ENCODE measurements at places on chromosomes 1 and 21. TPM values are rescaled to one million over a fixed set of nuclear protein-coding genes. Genes with fewer than 3 reads are reported as not detected.

OR2AK2 gene
- total RNA-seq, result not detected

FAM72B gene
- total RNA-seq, result 8.1 TPM

DNA sequence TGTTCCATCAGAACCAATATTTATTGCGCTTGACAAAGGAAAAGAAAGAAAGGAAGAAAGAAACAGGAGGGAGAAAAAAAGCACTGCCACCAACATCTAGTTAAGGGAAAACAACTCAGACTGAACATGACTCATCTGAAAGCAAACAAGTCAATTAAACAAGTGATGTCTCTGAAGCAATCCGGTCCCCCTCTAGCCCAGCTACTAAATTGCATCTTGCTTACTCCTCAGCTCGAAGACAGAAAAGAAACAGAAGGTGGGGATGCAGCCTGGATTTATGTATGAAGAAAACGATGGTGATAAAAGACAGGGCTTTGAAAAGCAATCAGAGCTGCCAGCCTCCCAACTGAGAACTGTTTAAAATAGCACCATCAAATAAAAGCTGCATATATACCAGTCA lies 188.2 kb downstream of the OMA1 start:
- DNase-seq, result no peak

IVL gene
- total RNA-seq, result not detected

- no peak for DNase-seq
Observed at GRCh38 chr1:115219927-115220326, 118.1 kb downstream of the NGF start.
